Prostate gland (tissue), 2 donors: ENCODE measurements at places on chromosomes 3 and 15.

DNA sequence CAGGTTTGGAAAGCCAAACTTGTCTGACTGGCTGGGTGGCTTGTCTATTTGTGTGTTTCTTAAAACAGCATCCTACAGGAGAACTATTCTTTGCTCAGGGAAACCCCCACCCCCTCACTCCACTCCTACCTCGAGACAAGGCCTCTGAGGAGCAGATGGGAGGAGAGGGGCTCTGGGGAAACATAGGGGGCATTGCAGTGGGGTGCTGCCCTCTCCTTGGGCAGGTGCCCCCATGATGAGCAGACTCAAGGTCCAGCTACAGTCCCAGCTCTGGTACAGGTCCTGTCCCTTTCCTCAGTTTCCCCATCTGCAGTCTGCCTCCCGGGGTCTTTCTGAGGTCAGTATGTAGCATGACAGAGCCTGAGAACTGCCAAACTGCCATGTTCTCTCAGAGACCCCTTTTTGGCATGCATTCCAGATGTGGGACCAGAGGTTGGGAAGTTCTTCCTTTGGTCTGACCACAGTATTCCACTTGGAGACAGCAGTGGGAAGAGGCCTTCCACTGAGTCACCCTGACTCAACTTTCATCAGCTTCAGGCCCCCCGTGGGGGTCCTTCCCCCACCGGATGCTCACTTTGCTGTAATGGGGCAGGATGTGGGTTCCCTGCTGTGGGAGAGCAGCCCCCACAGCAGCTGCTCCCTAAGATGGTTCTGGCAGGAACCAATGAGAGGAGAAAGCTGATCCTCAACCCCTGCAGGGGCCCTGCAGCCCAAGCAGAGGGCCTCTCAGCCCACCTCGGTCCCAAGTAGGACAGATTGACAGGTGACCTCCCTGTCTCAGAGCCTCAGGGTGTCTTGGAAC is 32.3 kb upstream of the CYP11A1 start:
- DNase-seq, result no peak

DNA sequence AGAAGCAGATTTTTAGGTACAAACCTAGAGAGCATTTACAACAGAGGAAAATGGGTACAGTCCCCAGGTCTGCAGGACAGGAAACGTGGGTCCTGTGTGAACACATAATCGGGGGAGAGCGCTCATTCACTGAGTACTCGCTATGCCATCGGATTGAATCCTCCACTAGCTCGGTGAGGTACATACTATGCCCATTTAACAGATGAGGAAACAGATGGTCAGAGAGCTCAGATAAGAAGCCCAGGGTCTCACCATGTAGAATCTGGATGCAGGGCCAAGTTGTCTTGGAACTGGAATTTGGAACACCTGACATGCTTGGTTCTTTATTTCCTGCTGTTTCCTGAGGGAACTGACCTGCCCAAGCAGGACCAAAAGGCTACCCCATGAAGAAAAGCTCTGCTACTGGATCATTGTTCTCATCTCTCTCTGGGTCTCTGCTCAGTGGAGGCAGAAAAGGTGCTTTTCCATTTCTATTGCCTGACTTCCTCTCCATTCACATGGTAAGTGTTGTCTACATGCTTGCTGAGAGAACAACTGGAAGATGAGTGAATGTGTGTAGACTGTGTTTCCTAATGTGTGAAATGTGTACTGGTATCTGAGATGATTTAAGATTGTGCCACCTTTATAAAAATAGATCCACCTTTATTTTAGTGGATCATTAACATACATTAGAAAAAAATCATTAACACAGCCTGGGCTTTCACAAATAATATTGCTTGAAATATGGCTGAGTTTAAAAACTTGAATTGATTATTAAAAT is 89.1 kb downstream of the TGFBR2 start:
- DNase-seq, result no peak

GRCh38 chr3:29186131-29186599 is 94.7 kb upstream of the RBMS3 start:
- DNase-seq, result no peak

- no peak for DNase-seq
Observed at GRCh38 chr15:36960947-36961227, 139.5 kb downstream of the MEIS2 start.

GRCh38 chr3:196969660-196970546 is 1.3 kb upstream of the PIGZ start:
- DNase-seq, result peak; percentile 42

- no peak for DNase-seq
Observed at GRCh38 chr3:195873971-195874370, 34.4 kb downstream of the TNK2 start.

DNA sequence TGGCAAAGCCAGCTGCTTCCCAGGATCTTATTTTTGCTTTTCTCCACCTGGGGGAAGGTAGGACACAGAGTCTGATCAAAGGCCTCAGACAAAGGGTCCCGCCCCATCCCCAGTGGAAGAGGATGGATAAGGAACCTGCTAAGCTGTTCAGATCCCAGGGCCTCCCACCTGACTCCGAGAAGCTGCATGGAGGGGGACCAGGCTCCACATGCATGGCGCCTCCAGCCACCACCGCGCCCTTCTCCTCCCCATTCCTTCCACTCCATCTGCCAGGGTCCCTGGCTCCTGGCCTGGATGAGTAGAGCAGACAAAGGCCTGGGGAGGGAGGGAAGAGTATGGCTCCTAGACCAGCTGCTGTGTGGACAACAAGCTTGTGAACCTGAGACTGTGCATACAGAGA is 20.0 kb upstream of the CRABP1 start:
- DNase-seq, result no peak

- no peak for DNase-seq
Observed at GRCh38 chr15:42385206-42385979, 26.1 kb downstream of the CAPN3 start.
